CD4-positive, alpha-beta T cell treated with Interferon gamma for 1 hour (primary cell): ENCODE measurements at places on chromosomes 2 and 18.

DNA sequence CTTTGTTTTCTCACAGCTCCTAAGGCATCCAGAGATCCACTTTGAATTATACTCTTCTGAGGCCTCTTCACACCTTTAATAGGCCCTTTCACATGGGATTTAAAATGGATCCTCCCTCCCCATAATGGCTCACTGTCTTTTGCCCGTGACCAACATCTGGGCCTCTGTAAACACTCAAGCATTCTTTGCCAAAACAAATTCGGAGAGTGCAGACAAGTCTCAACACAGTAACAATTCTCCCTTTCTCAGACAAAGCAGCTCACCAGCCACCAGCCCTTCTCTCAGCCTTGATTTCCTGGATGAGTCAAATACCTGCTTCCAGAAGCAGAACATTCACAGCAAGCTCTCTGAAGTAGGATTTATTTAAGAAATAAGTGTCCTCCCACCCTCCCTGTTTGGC is 14.0 kb upstream of the IMP4 start:
- DNase-seq, result no peak

DNA sequence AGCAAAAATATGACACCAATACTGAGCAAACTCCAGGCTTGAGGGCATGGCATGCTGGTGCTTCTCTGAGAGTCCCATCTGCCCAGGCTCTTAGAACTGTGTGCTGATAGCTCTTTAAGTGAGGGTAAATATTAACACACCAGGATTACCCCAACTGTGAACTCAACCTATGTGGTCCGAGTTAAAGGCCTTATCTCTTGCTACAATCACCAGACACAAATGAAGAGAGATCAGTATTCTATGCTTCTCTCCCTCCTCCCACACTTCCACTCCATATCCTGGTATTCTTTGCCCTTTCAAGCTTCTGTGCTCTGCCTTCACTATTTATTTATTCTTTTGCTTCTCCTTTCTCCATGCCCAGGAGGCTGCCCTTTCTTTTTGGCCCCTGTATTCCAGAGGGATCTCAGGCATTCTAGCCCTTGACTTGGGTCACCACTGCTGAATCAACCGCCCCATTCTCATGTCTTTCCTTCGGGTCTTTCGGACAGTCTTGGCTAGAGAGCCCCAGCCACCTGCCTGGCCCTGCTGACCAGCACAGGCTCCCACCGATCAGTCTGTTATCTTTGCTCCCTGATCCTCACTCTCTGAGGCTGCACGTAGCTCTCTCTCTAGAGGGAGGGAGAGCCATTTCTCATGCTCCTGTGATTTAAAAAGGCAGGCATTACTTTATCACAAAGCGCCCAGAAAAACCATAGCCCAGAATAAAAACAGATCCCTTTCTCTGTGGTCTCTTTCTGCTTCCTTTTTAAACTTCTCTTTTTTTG is 17.2 kb upstream of the HK2 start:
- no peak for DNase-seq

DNA sequence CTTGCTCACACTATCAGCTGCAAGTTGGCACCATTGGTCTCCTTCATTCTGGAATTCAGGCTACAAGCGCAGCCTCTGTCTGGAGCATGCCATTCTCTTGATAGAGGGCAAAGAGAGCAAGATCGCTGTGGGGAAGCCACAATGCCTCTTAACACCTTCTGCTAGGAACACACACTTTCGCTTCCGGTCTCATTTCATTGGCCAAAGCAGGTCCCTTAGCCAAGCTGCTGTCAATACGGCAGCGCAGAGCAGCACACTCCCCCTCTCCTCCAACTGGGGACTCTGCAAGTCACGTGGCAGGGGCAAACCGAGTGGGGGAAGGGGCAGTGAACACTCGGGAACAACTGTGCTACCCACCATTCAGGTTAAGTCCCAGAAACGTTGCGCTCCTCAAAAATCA is 98.1 kb downstream of the MMADHC start:
- DNase-seq, result no peak

DNA sequence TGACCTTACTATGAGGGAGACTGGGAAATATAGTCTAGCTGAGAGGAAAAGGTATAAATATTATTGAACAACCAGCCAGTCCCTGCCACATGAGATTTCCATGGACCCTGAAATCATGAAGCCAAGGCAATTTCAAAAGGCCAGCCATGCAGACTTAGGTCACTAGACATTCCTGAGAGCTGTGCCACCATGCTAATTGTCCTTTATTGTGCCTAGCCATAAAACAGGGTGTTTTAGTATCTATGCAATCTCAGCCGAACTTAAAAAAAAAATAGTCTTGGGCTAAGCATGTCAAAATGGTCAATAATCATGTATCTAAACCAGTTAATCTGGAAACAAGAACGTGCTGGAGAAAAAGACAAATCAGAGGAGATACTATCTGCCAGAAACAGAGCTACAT is 269.5 kb downstream of the LNPK start:
- no peak for DNase-seq

DNA sequence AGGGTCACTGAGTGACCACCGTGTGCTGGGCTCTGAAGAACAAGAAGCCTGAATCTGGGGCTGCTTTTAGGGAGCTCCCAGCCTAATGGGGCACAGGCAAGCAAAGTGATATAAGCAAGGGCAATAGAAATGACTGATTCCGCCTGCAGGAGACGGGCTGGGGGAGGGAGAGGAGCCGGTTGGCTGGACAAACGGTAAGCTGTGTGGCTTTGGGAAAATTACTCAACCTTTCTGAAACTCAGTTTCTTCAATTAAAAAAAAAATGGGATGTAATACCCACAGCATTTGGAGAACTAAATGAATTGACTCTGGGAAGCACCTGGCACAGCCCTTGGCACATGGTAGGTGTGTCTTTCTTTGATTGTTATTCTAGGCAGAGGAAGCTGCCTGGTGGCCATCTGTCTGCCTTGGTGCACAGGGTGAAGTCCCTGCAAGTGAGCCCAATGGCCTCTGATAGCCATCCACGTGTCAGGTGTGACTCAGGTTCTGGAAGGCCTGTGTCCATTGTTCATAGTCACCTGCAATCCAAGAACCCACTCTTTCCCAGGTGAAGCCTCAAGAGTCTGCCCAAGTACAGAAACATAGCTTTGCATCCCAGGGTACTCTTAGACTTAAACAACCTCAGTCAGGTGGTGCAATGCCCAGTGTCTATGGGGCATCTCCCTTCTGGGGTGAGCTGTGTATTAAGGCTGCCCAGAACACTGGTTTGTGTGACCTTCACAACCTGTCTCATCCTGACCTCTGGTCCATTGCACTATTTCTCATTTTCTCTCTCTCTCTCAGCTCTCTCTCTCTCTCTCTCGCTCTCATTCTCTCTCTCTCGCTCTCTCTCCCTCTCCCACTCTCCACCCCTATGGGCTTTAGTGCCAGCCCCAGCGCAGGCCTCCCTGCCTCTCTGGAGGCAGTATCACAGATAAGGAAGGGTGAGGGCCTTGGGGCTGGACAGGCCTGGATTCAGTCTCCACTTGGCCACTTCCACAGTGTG is 30.0 kb upstream of the NTSR2 start:
- DNase-seq, result no peak

- DNase-seq, result no peak
These were observed 265.0 kb upstream of the TRIB2 start for GRCh38 chr2:12451726-12452125.

- DNase-seq, result no peak
These were observed 205.8 kb upstream of the SMAD2 start for GRCh38 chr18:48136051-48136826.

DNA sequence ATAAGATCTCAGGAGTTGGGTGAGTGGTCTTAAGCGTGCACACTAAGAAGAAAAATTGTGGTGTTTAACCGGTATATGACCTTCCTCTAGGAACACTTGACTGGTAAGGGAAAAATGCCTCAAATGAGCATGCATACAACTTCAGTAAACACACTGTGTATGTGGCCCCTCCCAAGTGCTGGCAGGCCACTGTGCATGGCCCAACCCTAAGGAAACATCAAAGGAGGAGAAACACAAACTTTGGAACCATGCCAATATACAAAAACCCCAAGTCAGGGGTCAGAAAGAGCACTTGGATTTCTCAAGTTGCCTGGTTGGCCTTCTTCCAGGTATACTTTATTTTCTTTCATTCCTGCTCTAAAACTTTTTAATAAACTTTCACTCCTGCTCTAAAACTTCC is 308.9 kb upstream of the LRRTM4 start:
- no peak for DNase-seq

GRCh38 chr18:13292736-13293135 is 74.2 kb downstream of the LDLRAD4 start:
- DNase-seq, result no peak

GRCh38 chr2:71661782-71662181 is 208.4 kb downstream of the DYSF start:
- DNase-seq, result no peak

- no peak for DNase-seq
These were observed 562.0 kb downstream of the NR4A2 start for GRCh38 chr2:155770516-155770915.
